A549 treated with Hydrocortisone at 1 μM for 4 hours (cell line): ENCODE measurements at places on chromosomes 1 and 21. TPM values are rescaled to one million over a fixed set of nuclear protein-coding genes. Genes with fewer than 3 reads are reported as not detected.

TMOD4 gene
- total RNA-seq = 0.25 to 0.44 TPM (median 0.27 TPM) in 3 of 5 replicates, not detected in the others

RUNX1 gene
- total RNA-seq = 7.4 to 9.2 TPM (median 8.7 TPM) in 5 replicates

PTPRF gene
- 73.3 to 110 TPM (median 95.8 TPM) in 5 replicates for total RNA-seq

RXRG gene
- 0.05 TPM in 1 of 5 replicates, not detected in the others for total RNA-seq

FAM177B gene
- not detected in 5 replicates for total RNA-seq

RYR2 gene
- 0.01 to 0.18 TPM (median 0.05 TPM) in 5 replicates for total RNA-seq

NBPF4 gene
- total RNA-seq = 0.13 to 0.21 TPM (median 0.15 TPM) in 5 replicates

KLHDC8A gene
- 0.55 to 1.2 TPM (median 0.75 TPM) in 5 replicates for total RNA-seq
